Left lung (tissue), 14 donors: ENCODE measurements at places on chromosomes 16 and 17. TPM values are rescaled to one million over a fixed set of nuclear protein-coding genes. Genes with fewer than 3 reads are reported as not detected.

KRT40 gene
- total RNA-seq: not detected

ZDHHC1 gene
- total RNA-seq: 14.4 TPM

CCL23 gene
- 9.3 TPM for total RNA-seq

DNA sequence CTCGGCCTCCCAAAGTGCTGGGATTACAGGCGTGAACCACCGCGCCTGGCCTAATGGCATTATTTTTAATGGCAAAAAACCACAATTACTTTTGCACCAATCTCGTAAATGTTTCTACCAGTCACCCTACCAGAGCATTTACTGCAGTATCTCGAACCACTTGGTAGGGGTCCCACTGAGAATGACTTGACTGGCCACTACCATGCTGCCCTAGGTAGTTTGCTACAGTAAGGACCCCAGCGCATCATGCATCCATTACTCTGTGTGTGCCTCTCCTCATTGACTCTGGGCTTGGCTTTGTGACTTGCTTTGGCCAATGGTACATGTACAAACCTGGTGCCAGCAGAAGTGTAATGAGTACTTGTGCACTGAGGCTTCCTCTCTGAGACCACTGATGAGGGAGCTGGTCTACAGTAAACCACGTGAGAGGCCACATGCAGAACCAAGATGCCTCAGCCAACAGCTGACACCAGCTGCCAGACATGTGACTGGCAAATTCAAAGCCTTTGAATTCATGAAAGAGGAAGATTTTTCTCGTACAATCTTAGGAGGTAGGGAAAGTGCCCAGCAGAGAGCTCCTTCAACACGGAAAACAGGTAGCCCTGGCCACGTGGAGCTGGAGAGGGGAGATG lies 421.7 kb upstream of the C16orf82 start:
- H3K4me1 ChIP-seq: no peaks in the 10 kb centered on the region
- DNase-seq: no peak
- H3K36me3 ChIP-seq: no peaks in the 10 kb centered on the region
- H3K27ac ChIP-seq: no peak overlapping the region
- H3K27me3 ChIP-seq: no peaks in the 10 kb centered on the region
